ENCODE measurements at places on chromosomes 11 and 22.

DNA sequence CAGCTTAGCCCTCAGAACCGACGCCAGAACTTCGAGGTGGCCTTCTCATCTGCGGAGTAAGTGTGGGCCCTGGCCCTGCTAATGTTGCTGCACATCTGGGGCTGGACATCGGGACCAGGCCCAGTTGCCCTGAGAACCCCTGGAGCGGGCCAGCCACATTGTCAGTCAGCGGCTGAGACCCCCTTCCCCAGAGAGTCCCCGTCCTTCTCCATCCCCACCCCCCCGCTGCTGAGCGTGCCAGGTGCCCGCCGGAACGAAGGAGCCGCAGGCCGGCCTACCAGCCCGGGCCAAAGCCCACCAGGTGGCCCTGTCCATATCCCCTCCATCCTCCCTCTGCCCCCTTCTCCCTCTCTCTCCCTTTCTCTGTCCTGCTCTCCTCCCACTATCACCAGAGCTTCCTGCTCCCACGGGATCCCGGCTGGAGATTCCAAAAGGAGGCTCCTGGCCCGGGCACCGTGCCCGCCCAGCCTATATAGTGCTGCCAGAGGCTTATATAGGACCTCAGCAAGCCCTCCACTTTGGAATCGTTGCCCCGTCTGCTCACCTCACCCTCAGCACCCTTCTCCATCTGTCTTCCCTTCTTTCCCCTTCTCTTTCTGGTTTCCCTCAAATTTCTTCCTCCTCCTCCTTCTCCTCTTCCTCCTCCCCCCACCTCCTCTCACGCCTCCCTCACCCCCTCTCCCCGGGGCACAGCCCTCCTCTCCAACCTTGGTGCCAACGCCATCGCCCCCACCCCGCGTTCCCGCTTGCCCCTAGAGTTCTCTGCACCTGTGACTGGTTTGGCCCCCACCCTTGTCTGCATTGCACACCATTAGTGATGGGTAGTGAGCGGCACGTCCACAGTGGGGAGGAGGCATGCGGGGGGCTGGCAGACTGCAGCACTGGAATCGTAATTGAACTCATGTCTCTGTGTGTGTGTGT lies 7.3 kb downstream of the SELENOM start:
- DNase-seq = no peak

DNA sequence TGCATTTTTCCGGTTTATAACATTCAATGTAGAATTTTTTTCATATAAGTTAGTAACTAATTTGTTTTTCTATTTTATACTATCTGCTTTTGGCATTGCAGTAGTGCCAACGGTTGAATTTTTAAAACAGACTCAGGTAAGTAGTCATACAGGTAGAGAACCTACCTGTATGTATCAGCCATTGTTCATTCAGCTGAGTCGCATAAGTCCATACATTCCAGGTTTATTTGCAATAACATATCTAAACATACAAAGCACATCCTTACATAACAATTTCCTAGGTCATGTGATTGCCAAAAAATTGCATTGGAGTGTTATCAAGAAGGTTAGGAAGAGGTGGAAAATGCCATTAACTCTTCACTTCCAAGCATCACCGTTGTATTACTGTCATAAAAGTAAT lies 1059.3 kb upstream of the CNTN5 start:
- DNase-seq = no peak

DNA sequence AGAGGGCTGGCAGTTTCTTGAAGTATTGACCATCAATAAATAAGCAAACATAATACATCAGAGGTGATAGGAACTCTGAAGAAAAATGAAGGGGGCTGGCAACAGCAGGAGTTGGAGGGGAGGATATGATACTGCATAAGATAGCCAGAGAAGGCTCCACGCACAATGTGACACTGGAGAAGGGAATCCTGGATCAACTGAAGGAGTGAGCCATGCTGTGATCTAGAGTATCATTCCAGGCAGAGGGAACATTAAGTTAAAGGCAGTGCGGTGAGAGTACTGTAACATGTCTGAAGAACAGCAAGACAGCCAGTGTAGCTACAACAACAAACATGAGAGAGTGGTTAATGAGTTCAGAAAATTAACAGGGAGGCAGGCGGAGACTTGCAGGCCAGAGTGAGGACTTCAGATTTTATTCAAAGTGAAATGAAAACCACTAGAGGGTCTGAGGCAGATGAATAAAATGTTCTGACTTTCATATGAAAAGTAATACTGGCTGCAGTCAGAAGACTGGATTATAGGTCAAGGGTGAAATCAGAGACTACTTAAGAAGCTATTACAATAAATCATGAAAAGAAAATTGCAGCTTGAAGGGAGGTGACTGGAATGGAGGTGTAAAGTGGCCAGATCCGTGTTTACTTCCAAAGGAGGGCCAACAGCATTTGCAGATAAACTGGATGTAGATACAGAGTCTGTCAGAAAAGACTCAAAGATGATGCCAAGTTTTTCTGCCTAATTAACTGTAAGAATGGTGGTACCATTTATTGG lies 49.4 kb downstream of the RRAS2 start:
- no peak for DNase-seq

DNA sequence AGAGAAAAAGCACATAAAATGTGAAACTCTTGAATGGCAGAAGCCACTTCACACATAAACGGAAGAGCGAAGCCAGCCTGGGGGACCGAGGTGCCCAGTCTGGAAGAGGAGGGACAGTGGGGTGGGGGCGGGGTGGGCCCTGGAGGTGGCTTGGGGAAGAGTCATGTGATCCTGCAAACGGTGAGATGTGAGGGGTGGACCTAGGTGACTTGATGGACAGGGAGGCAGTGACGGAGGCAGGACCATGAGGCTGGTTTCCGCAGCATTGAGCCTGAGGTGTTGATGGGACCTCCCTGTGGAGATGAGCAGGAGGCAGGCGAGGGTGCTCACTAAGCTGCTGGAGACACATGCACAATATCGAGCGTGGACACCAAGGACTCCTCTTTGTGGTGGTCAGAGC lies 16.8 kb downstream of the ZDHHC24 start:
- no peak for DNase-seq

- no peak for DNase-seq
These were observed 2.2 kb upstream of the SIGIRR start for GRCh38 chr11:416757-417621.

DNA sequence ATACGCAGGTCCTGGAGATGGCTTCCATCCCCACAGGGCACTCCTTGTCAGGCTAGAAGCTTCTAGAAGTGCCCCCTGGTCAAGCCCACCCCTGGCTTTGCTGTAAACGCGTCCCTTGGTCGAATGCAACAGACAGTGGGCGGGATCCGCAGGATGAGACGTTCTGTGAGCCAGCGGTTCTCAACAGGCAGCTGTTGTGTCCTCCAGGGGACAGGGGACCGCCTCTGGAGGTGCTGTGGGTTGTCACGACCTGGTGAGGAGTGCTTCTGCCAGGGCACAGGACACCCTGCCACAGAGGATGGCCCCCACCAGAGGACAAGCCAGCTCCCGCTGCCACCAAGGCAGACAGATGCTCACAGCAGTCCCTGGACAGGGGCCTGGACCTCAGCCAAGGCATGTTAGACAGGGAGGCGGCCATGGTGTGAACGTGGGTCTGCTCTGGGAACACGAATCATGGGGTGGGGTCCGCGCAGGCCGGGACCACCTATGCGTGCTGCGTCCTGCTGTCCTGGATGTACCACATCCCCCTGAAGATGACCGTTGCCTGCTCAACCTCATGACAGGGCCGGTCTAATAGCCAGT lies 11.7 kb downstream of the CRELD2 start:
- DNase-seq = no peak

DNA sequence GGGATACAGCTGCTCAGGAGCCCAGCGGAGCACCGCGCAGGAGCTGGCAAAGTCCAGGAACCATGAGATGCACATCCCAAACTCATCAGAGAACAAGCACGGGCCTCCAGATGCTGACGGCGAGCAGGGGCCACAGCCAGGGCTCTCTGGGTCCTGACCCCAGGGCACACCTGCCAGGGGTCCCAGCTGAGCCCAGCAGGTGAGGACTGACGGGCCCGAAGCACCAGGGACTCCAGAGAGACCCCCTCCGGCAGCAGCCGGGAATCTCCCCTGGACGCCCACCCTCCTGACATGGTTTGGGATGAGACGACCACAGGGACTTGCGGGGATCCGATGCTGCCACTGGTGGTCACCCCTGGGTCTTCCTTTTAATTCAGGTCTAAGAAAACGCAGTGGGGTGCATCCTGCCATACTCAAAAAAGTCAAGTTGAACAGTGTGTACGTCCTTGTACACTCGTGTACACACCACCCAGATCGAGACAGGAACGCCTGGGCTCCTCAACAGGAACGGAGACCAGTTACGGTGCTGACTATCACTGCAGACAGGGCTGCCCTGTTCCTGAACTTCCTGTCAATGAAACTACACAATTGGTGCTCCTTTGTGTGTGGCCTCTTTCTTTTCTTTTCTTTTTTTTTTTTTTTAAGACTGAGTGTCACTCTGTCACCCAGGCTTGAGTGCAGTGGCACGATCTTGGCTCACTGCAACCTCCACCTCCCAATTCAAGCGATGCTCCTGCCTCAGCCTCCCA lies 21.9 kb downstream of the TTLL8 start:
- no peak for DNase-seq

DNA sequence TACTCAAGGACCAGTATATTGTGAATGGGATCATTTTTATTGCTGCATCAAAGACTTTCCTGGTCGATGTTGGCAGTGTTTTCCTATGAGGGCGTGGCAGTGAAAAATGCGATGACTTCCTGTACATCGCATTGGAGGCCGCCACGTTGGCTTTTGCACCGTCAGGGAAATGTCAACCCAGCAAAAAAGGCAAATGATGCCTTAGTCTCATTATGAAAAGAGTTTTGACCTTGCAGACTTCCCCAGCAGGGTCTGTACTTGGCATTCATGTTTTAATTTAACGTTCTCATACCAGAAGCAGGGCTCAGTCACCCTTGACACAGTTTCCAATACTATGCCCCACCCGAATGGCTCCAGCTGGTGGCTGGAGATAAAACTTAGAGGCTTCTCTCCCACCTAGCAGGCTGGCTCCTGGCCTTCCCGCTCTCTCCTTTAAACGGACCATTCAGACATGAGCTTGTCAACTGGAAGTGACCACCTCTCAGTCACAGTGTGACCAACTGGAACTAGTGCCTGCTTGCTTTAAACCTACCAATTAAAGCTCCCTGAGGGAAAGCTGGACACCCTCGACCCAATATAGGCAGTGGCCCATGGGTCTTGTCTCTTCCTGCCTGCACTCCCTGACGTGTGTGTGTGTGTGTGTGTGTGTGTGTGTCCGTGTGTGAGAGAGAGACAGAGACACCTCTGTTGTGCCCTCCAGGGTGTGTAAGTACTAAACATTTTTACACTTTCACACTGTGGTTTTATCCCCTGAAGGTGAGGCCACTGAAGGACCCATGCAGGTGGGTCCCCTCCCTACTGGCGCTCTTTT lies 8.7 kb upstream of the GDPD5 start:
- no peak for DNase-seq

DNA sequence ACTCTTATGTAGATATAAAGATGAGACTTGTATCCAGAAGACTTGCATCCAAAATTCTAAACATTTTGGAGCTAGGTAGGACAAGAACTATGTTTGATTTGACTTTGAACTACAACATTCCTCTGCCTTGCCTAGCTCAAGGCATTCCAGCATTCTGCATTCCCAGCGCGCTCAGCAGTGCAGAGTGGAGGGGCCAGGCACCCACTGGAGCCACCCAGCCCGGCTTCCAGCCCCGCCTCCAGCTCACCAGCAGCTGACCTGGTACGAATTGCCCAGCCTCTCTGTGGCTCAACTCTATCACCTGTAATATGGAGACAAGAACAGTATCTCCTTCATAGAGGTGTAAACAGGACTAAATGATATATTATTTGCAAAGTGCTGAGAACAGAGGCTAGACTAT lies 28.8 kb downstream of the PRDM10 start:
- no peak for DNase-seq

- no peak for DNase-seq
These were observed 72.5 kb upstream of the SHISAL1 start for GRCh38 chr22:44385296-44385610.

- no peak for DNase-seq
These were observed 720.6 kb upstream of the ANO5 start for GRCh38 chr11:21472261-21472660.

DNA sequence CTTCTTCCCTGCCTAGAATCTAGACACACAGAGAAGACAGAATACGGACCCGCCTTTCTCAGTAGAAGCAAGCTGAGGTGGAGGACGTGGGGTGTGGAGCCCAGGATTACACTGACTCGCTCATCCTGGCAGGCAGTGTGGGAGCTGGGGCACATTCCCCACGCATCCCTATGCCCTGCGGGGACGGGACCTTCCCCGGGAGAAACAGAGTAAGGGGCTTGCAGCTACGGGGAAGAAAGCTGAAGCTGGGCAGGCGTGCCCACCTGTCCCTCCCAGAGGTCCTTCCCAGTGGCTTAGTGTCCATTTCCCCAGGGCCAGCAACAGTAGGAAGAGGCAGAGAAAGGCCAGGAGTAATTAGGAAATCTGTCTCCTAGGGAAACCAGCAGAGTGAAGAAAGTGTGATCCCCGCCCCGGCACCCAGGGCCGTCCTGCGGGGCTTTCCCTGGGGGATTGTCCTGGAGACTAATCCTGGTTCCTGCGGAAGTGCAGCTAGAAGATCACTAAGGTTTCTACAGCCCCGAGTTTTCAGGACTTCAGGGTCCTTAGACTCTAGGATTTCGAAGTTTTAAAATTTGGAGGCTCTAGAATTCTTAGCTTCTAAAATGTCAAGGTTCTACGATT lies 7.8 kb downstream of the DNAJB13 start:
- no peak for DNase-seq

- no peak for DNase-seq
These were observed 6.6 kb upstream of the UBE2L6 start for GRCh38 chr11:57574061-57574460.

DNA sequence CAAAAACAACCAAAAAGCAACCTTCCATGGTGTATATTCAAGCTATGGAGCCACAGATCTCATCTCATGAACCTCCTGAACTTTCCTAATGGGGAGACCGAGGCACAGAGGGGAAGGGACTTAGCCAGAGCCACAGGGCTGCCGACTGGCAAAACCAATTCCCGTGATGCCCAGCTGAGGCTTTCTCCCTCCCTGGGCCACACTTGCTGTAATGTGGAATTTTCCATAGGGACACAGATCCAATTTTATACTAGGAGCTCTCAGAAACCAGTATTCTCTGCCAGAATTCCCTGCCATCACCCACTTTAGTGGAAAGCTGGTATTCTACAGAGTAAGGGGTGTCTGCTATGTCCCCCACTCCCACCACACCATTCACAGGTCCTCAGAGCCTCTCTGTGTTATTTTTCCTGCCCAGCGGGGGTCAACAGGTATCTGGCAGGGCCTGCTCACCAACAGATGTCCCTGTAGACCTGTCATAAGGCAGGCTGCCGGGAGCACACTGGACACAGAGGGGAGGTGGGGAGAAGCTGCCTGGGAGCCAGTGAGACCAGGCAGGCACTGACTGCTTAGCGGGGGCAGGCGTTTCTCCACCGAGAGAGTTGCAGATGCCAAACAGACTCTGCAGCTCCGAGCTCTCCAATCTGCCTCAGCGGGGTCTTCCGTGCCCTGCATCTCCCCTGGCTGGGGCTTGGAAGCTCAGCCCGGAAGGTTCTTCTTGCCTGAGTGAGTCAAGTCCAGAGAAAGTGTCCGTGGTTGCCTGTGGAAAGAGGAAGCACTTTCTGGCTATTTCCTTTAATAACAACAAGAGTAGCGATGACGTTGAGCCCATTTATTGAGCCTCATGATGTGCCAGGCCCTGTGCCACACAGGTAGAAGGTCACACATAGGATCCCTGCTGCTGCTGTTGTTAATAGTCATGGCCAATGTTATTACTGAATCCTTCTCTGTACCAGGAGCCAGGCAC lies 26.3 kb downstream of the RPS6KA4 start:
- no peak for DNase-seq
